Activated T-cell treated with anti-CD3 and anti-CD28 coated beads for 48 hours (primary cell): ENCODE measurements at places on chromosomes 12 and 14.

DNA sequence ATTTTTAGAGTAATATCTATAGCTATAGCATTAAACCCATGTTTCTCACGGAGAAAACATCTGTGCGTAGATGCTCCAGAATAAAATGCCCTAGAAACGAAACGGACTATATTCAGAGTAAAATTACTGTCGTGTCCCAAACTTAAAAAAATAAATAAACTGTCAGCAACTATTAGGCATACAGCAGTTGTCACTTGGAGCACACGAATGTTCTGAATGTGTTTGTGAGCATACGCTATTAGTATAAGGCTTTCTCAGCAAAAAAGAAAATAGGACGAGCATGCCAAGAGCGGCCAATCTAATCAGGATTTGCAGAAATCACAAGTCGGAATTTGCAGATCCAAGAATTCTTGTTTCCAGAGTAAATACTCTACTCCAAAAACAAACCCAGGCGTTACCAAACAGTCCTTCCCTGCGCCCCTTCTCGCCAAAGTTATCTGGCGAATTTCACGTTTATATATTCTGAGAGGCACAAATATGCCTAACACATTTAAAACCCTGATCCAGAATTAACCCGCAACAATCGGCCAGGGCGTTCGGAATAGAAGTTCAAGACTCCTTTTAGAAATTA is 836 bp downstream of the PTPN21 start:
- DNase-seq, result no peak

DNA sequence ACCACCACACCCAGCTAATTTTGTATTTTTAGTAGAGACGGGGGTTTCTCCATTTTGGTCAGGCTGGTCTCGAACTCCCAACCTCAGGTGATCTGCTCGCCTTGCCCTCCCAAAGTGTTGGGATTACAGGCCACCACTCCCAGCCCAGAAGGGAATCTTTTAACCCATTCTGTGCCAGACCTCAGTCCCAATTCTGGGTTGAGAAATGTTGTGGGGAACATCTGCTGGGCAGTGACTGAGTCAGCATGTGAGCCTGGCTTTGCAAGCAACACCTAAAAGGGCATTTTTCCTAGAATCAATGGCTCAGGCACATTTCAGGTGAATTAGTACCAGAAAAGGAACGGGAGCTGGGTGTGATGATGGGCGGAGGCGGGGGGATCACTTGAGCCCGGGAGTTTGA is 7.6 kb upstream of the SPATS2 start:
- no peak for DNase-seq

DNA sequence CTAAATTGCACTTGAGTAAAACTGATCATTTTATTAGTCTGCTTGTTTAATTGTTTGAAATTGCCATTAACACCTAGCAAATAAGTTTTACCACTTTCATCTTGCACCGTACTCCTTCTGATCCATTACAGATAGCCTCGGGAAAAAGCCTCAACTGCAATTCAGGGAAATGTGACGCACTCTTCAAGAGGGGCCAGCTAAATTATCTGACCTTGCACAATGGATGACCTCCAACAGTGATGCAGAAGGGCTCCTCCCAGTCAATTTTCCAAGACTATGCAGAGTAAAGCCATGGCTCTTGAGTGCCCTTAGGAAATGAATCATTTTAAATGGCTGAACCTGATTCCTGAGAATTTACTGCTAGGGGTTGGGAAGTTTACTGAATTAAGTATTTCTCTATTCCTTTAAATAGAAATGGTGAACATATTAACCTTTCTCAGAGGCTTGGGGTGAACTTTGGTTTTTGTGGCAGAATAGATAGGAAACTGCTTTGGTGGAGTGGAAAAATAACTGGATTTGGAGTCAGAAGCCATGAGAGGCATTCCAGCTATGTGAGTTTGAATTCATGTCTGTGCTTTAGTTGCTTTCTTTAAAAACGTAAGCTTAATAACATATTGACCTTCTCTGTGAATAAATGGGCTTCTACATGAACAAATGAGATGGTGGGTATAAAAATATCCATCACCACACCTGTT is 64.8 kb upstream of the OVCH1 start:
- no peak for DNase-seq

- no peak for DNase-seq
These were observed 115.3 kb downstream of the PDE6H start for GRCh38 chr12:15088105-15088504.
